ENCODE measurements at places on chromosomes 7 and 10. TPM values are rescaled to one million over a fixed set of nuclear protein-coding genes. Genes with fewer than 3 reads are reported as not detected.

DNA sequence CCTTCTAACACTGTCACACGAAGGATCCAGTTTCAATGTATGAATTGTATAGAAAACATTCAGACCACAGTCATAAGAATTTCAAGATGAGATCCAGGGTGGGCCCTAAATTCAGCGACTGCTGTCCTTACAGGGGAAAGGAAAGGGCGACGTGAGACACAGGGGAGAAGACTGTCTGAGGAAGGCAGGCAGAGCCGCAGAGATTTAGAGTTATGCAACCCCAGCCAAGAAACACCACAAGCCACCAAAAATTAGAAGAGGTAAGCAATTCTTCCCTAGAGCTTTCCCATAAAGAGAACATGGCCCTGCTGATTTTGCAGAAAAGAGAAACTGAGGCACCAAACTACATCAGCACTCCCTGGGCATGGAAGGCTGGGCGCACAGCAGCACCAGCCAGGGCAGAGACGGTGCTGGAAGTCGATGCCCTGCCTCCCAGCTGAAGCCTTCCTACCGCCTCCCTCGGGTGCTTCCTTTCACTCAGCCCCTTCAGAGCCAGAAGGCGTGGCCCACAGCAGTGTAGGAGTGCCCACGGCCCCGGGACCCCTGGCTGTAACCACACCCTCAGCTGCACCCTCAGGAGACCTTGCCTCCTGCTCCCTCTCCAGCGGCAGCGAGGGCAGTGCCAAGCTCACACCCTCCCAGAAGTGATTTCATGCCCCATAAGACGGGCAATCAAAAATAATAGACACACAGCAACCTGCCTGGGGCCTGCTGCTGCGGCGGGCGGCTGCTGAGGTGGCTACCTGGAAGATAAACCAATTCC is 81.0 kb upstream of the LRRC4 start:
- no peaks in the 10 kb centered on the region for H3K36me3 ChIP-seq
- no peaks in the 10 kb centered on the region for H3K27me3 ChIP-seq
- no peak for DNase-seq

- H3K36me3 ChIP-seq = no peaks in the 10 kb centered on the region
- H3K4me3 ChIP-seq = no peak overlapping the region
- DNase-seq = no peak
- H3K27ac ChIP-seq = no peak overlapping the region
- H3K4me1 ChIP-seq = no peaks in the 10 kb centered on the region
These were observed 117.6 kb downstream of the SEM1 start for GRCh38 chr7:96591900-96592676.

GRCh38 chr7:46165276-46165675 is 244.2 kb upstream of the IGFBP3 start:
- H3K27me3 ChIP-seq = no peaks in the 10 kb centered on the region
- H3K36me3 ChIP-seq = no peaks in the 10 kb centered on the region
- DNase-seq = no peak
- no peaks in the 10 kb centered on the region for H3K4me1 ChIP-seq

- no peak overlapping the region for H3K4me3 ChIP-seq
- peaks cover 12% of the 10 kb centered on the region for H3K4me1 ChIP-seq
- no peaks in the 10 kb centered on the region for H3K27me3 ChIP-seq
- no peak for DNase-seq
- H3K27ac ChIP-seq = no peak overlapping the region
These were observed 21.3 kb upstream of the ELN start for GRCh38 chr7:74006451-74007241.

TMEM176A gene
- 29.7 TPM for total RNA-seq

UCN3 gene
- not detected for total RNA-seq

FAM24A gene
- total RNA-seq = not detected

Data from heart left ventricle (tissue), 16 donors.